ENCODE measurements at places on chromosomes 13 and 19.

- no peak for DNase-seq
Observed at GRCh38 chr13:44407379-44407778, 33.8 kb downstream of the SERP2 start.

DNA sequence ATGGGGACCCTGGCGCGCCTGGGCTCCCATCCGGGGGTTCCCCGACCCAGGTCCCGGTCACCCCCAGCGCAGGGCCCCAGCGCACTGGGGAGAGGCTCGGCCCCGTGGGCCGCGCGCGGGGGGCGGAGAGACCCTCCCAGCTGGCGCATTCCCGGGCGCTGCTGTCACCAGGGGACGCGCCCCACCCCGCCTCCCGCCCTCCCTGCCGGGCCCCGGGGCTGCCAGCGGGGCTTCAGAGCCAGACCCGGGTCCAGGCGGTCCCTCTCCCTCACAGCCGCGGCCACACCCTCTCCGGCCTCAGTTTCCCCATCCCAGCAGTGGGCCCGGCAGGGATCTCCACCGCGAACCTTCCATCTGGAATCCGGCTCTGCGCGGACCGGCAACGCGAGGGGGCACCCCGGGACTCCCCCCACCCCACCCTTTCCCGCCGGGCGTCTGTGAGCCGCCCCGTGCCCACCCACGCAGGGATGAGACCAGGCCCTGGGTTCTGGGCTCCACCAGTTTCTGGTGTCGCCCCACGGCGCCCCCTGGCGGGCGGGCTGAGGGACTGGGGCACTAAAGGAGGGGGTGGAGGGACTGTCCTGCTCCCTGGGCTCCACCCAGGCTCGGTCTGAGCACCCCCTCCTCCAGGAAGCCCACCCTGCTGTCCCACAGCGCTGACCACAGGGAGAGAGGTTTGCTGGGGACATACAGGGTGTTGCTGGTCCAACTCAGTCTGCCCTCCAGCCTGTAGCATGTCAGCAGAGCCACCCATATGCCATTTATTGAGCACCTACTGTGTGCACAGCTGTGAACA is 878 bp upstream of the ADAMTSL5 start:
- no peak for DNase-seq

DNA sequence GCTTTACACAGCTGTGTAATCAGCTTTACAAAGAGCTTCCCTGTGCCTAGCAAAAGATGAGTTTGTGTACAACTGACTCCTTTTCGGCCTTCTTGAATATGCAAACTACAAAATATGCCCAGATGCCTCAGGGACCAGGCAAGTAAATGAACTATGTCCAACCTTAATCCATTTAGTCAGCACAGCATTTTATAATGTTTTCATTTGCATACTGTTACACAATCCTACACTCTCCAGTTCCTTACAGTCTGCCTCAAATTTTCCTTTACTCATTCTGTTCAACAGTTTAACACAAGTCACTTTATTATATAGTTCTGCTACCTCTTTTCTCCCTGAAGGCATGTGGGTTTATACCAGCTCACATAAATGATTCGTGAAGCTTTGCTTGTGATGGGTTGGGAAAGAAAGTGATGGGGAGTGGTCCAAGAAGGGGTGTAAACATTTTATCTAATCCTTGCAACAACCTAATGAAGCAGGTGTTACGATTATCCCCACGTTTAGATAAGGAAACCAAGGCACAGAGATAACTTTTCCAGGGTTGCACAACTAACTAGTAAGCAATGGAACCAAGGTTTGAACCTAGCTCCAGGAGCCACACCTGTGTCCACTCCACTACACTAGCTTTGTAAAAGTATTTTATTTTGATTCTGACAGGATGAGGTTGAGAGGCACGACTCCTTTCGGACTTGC is 3.3 kb upstream of the USP12 start:
- DNase-seq = no peak

GRCh38 chr13:40438999-40439797 is 227.2 kb downstream of the FOXO1 start:
- DNase-seq = no peak

DNA sequence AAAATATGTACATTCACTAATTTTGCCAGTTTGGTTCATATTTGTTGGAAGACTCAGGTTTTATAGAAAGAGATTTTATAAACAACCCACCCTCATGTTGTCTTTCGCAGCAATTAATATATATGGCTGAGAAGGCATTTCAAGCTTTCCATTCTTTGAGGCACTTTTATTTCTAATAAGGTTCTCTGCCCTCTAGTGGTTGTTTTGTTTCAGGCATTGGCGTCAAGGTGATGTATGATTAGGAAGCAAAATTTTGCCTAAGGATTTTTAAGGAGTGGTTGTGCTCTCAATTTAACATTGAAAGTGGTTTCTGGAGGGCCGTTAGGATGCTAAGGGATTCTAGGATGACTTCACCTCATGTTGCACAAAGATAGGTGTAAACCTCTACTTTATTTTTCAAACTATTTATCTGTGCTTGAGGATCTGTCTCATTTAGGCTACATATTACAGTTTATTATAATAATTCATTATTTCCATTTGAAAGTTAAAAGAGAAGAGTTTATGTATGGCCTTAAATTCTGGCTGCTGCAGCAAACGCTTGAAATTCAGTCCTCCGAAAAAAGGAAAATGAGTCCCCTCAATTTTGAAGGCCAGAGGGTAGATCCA is 35.9 kb downstream of the OXGR1 start:
- no peak for DNase-seq

DNA sequence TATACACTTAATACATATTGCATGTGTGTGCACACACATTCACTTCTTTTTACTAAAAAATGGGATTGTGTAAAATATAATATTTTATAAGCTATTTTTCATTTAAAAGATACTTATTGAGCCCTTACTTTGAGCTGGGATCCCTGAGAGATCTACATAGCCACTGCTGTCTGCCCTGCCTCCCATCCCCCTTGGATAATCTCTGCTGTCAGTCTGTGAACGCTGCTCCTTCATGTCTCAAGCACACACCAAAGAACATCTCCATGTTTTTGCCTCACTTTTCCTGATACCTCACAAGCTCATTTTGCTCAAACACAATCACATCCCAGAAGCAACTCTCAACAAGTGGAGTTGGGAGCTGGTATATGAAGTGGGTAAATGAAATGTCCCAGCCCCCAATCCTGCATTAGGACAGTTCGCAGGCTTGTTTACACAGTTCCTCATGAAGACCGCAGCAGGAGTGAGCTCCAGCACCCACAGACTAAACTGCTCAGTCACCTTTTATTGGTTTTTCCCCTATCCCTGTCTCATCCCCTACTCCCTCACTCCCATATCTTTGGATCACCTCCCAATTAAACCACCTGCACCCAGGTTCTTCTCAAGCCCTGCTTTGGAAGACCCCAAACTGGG is 108.3 kb upstream of the FRY start:
- no peak for DNase-seq

DNA sequence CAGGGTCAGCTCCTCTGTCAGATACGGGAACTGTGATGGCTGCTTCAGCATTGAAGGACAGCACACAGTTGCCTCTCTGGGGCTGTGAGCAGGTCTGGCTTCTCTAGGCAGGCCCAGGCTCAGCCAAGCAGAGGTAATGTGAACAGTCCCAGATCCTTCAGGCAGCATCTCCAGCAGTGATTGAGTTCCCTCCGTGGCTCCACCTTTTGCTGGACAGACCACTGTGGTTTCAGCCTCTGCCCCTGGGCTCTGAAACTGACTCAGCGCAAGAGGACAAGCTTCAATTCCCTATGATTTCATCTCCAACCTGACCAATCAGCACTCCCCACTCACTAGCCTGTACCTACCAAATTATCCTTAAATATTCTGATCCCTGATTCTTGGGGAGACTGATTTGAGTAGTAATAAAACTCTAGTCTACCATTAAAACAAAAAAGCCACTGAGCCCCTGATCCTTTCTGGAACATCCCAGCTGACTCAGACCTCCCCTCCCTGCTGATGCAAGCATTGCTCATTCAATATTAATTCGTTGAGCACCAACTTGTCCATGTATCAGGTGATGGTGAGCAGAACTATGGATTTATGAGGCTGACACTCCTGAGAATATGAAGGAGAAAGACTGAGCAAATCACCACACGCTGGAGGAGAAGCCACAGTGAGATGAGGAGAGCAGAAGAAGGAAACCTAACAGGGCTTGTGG is 16.7 kb downstream of the GSX1 start:
- no peak for DNase-seq

GRCh38 chr19:4060621-4061177 is 6.0 kb downstream of the ZBTB7A start:
- DNase-seq = no peak

GRCh38 chr19:10568062-10568825 is 535 bp downstream of the CDKN2D start:
- no peak for DNase-seq

- no peak for DNase-seq
Observed at GRCh38 chr19:7921302-7921966, 1.3 kb downstream of the SNAPC2 start.

GRCh38 chr13:95470574-95471366 is 81.8 kb upstream of the CLDN10 start:
- DNase-seq = no peak

DNA sequence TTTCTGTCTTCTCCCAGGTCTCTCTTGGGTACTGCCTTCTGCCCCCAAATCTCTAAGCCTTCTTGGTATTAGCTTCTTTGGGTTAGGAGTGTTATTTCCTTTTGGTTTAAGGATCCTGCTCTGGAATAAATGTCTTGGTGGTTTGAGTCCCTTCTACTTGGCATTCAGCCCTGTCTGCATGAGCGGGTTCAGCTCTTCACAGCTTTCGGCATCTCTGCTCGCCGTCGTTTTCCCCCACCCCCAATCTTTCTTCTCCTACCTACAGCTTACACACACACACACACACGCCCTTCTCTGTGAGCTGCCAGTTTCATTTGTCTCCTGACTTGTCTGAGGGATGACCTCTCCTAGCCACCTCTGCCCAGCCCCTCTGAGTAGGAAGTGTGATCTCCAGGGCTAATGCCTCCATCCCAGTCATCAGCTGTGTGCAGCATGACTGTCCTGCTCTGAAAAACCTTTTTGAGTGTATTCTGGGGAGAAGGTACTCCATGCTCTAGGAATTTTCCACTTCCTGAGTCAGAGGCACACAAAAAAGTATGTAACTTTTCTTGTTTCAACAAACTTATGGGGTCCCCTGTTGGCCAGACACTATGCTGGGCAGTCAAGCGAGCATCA is 4.7 kb downstream of the CNOT3 start:
- no peak for DNase-seq

DNA sequence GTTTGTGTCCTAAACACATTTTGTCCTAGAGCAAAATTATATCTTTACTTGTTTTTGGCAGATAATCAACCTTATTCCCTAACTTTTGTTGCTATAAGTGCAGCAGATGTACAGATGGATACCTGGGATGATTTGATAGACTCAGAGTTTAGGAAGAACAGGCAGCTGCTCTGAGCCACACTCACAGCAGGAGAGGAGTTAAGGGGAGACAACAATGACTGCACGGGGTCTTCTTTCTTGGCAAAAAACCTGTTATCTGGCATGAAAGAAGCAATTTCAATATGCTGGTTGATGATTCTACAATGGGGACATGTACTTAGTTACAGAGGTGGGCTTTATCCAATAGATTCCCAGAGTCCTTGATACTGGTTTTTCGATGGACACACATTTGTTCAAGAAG is 258.9 kb upstream of the PCDH9 start:
- DNase-seq = no peak

DNA sequence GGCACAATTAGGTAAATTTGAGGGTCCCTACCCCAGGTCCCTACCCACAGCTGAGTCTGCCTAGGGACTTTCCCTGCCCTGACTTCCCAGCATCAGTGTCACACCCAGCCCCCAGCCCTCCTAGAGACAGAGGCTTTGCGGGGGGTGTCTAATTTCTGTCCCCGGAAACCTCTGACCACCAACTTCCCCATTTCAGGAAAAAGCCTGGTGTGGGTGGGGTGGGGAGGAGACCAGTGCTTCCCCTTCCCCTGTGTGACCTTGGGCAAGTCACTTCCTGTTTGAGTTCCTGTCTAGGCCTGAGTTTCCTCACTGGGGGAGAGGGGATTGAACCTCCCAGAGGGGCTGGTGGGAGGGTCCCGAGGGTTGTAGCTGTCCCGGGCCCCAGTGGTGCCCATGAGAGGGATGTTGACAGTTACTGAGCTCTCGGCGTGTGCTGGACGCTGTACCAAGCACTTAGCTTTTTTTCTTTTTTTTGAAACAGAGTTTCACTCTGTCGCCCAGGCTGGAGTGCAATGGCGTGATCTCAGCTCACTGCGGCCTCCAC is 7.9 kb downstream of the VASP start:
- DNase-seq = peak; percentile 31

DNA sequence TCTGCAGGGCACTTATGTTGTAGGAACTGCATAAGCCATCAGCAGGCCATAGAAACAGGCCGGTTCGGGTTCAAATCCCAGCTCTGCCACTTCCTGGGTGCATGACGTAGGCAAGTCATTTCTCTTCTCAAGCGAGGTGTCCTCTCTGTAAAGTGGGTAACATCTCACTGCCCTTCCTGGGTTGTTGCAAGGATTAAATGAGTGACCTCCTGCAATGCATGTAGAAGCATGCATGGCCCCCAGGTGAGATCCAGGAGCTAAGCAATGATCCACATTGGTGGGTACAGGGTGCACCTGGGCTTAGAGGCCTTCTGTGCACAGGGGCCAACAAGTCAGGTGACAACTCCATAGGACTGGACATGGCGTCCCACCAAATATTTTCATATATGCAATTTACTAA is 13.8 kb downstream of the PHLDB3 start:
- no peak for DNase-seq
